ENCODE measurements at places on chromosomes 12 and 14.

DNA sequence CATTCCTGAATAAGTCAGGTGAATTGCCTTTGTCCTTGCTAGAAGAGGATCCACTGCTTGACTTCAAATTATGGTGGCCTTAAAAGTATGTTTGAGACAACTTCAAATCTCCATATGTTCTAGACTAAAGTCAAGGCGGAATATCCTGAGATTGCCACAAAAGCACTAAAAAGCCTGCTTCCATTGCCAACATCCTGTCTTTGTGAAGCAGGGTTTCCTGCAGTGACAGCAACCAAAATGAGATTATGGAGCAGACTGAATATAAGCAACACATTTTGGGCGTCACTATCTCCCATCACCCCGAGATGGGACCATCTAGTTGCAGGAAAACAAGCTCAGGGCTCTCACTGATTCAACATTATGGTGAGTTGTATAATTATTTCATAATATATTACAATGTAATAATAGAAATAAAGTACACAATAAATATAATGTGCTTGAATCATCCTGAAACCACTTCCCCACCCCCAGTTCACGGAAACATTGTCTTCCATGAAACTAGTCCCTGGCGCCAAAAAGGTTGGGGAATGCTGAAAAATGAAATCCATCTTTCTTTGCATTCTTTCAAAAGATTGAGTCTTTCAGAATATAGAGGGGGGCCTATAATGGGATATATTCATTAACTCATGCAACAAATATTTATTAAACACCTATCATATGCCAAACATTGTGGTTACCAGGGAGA, 143.7 kb downstream of the GPHN start:
- no peak for DNase-seq

GRCh38 chr12:103102225-103102744, 144.8 kb downstream of the ASCL1 start:
- no peak for DNase-seq

DNA sequence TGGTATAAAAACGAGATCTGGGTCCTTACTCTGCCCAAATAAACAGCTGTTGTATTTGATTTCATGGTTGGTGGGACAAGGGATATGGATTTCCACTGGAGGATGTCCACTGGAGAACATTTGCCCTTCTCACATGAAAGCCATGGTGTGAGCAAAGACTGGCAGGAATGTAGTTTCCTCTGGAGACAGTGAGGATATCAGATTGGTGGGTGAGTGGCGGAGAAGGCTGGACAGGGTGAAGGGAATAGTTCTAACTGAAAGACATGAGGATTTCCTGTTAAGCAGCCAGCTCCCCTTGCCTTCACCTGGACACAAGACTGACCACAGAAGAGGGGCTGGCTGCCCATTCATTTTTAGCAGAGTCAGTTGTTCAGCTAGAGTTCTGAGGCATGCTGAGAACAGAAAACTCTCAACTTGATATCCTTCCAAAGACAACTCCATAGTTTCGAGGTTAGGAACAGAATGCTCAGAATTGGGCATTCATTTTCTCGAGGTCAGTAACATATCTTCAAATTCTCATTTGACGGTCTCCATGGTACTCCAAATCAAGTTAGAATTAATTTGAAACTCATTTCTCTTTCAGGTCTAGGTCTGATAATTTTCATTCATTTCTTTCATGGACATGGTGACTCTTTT, 365.7 kb downstream of the LRIG3 start:
- DNase-seq = no peak

DNA sequence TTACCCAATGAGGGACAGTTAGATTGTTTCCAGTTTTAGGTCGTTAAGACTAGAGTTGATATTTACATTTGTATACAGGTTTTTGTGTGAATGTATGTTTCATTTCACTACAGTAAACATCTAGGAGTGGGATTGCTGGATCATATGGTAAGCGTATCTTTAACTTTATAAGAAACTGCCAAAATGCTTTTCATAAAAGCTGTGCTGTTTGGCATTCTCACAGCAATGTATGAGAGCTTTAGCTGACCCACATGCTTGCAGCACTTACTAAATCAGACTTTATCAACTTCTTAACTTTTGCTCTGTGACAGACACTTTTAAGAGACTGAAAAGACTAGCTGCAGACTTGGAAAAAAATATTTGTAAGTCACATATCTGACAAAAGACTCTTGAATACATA, 262.5 kb upstream of the PELI2 start:
- DNase-seq = no peak

DNA sequence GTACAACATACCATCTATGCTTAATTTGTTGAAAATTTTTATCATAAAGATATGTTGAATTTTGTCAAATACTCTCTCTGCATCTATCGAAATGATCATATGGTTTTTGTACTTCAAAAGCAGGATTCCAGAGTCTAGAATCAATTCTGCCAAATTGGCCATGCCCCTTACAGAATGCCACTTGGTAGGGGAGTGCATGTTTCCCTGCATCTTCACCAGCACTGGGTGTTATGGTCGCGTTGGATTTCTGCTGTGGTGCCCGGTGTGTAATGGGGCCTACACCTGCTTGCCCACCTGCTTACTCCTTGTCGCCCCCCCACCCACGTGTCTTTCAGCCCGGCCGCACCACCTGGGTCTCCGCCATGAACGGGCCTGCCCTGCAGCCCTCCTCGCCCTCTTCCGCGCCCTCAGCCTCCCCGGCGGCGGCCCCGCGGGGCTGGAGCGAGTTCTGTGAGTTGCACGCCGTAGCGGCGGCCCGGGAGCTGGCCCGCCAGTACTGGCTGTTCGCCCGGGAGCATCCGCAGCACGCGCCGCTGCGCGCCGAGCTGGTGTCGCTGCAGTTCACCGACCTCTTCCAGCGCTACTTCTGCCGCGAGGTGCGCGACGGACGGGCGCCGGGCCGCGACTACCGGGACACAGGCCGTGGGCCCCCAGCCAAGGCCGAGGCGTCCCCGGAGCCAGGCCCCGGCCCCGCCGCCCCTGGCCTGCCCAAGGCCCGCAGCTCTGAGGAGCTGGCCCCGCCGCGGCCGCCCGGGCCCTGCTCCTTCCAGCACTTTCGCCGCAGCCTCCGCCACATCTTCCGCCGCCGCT, 12.3 kb downstream of the SH2B3 start:
- no peak for DNase-seq

GRCh38 chr14:100626614-100627013, 39.4 kb upstream of the BEGAIN start:
- no peak for DNase-seq

DNA sequence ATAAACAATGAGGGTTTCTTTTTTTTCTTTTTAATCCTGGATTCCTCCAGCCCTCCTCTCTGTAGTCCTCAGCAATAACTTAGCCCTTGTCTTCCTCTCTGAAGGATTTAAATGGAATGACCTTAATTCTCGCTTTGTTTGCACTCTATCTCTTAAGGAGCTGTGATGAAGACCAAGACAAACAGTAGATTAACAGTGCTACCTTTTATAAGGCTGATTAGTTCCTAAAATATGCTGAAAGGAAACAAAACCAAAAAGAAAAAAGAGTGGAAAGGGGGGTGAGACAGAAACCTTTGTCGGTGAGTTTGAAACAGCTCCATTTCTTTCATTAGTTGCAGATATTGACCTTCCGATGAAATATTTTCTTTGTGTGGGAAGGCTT, 38.7 kb upstream of the PTCSC3 start:
- DNase-seq = no peak

GRCh38 chr14:100838493-100839314, 12.8 kb downstream of the MEG3 start:
- DNase-seq = no peak

GRCh38 chr14:76647697-76648298, 113.5 kb upstream of the VASH1 start:
- DNase-seq = peak; percentile 59

- no peak for DNase-seq
Observed at GRCh38 chr12:106051853-106052531, 86.8 kb downstream of the NUAK1 start.

- no peak for DNase-seq
Observed at GRCh38 chr12:68012712-68013111, 23.5 kb downstream of the IFNG-AS1 start.

DNA sequence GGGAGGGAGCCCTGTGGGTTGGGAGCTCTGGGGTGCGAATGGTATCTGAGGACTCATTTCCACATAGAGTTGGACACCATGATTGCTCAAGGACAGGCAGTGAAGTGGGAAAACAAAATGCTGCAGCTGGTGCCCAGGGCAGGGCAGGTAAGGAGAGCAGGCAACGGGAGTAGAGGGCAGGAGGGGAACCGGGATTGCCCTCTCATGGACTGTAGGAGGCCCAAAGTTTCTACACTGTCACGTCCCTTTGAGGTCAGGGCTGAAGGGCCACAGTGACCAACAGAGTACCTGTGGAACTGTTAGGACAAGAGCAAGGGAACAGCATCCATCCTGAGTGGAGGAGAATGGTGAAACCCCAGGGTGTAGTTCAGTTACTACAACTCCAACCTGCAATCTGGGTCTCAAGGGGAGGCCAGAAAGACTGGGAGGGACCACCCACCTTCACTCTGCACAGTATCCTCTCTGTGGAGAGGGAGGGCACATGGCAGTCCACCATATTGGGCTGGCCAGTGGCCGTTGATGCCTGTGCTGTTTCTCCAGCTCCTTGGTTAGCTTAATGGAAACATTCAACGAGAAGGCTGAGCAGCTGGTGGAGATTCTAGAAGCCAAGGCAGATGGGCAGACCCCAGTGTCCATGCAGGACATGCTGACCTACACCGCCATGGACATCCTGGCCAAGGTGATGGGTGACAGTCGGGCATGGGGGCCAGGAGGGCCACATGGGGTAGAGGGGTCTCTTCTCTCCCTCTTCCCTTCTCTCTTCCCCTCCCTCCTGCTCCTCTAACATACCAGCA, 22.2 kb downstream of the CYP46A1 start:
- no peak for DNase-seq

DNA sequence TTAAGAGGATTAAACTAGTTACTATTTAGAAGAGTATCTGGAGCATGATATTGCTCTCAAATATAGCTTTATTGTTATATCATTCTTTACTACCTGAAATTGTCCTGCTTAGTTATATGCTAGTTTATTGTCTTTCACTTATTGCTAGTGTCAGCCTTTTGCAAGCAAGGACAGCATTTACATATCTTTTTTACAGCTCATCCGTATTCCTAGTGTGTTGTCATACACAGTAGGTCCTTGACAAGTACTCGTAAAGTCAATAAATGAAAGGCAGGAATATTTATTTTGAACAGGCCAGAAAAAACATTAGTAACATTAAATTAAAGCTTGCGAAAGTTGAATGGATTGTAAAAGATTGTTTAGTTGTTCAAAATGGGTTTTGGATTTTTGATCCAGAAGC, 35.0 kb downstream of the CRADD start:
- no peak for DNase-seq

DNA sequence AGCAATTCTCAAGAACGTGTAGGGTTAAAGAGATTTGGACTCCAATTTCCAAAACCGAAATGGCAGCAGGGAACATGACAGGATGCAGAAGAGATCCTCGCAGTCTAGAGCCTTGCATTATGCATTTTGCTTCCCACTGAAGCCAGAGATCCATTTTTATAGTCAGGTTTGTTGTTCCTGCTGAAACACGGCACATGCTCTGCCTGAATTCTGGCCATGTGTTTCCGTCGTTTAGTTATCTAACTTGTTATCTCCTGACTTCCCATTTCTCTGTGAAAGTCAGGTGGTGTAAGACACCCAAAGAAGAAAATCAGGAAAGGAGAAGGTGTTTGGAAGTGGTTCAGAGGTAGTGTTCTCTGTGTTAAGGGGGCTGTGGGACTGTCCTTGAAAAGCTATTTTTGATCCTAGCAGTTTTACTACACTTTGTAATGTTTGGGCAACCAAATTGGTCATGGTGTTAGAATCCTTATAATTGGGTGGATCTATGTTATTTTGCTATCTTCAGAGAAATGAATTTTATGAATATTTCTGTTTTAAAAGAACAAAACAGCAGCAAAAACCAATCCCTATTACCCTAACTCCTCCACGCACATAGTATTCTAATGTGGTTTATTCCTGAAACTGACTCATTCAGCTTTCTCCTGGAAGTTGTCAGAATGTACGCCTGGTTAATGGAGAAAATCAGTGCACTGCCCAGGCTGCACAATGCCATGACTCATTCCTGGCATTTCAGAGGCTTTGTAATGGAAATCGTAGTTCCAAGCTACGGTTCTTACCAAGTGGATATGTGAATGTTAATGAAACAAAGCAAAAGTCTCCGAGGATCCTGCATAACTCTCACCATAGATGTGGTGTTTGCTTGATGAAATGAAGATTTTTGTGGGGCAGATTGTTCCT, 110.1 kb downstream of the SAMD4A start:
- DNase-seq = no peak

GRCh38 chr12:132056951-132057350, 87.2 kb downstream of the DDX51 start:
- DNase-seq = no peak

DNA sequence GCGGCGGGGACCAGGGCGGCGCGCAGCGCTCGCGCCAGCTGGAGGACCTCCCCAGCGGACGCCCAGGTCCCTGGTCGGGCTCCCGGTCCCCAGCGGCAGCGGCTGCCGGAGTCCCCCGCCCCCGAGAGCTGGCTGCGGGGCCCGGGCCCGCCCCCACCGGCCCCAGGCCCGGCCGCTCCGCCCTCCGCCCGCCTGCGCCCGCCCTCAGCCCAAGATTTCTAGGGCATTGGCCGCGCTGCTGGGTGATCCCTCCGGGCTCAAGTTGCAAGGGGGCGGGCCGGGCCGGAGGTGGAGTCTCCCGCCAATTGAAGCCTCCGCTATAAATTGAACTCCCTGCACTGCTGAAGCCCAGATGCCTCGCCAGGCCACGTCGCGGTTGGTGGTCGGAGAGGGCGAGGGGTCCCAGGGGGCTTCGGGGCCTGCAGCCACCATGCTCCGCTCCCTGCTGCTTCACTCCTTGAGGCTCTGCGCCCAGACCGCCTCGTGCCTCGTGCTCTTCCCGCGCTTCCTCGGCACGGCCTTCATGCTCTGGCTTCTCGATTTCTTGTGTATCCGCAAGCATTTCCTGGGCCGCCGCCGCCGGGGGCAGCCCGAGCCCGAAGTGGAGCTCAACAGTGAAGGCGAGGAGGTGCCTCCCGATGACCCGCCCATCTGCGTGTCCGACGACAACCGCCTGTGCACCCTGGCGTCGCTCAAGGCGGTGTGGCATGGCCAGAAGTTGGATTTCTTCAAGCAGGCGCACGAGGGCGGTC, at the start of gene DIO3:
TSS of gene DIO3 (plus strand) at position 351 of the 752 bp plus-strand sequence.
- DNase-seq = peak; percentile 28

- no peak for DNase-seq
Observed at GRCh38 chr14:80770114-80770908, 171.2 kb downstream of the CEP128 start.

- no peak for DNase-seq
Observed at GRCh38 chr14:96268431-96269358, 12.7 kb downstream of the BDKRB1 start.

DNA sequence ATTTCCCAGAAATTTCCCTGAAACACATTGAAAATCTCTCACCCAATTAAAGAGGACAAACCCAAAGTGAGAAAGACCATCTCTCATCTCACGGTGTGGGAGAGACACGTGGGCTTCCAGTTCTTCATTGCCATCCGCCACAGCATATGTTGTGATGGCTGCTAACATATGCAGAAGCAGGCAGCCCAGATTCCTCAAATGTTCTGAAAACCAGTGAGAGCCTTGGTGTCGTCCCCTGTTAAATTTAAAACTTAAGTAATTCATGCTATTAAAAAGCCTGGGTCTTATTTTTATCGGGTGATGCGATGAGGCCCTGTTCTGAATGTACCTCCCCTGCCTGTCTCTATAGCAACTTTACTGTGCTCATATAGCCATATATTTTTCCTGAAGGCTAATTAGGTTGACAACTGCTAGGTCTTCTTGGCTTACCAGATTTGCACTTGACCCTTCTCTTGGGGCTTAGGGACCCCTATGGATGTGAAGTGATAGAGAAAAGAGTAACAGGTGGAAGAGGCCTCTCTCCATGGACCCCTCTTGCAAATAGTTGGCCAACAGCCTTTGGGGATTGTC, 2.8 kb upstream of the FGF6 start:
- DNase-seq = no peak

GRCh38 chr12:16563504-16563903, 42.5 kb downstream of the LMO3 start:
- no peak for DNase-seq
